ENCODE measurements at places on chromosomes 7 and 10.

GRCh38 chr7:138625849-138626230, 75.3 kb downstream of the SVOPL start:
- DNase-seq = peak; percentile 62

GRCh38 chr7:5550831-5551230, 127.2 kb upstream of the TNRC18 start:
- no peak for DNase-seq

DNA sequence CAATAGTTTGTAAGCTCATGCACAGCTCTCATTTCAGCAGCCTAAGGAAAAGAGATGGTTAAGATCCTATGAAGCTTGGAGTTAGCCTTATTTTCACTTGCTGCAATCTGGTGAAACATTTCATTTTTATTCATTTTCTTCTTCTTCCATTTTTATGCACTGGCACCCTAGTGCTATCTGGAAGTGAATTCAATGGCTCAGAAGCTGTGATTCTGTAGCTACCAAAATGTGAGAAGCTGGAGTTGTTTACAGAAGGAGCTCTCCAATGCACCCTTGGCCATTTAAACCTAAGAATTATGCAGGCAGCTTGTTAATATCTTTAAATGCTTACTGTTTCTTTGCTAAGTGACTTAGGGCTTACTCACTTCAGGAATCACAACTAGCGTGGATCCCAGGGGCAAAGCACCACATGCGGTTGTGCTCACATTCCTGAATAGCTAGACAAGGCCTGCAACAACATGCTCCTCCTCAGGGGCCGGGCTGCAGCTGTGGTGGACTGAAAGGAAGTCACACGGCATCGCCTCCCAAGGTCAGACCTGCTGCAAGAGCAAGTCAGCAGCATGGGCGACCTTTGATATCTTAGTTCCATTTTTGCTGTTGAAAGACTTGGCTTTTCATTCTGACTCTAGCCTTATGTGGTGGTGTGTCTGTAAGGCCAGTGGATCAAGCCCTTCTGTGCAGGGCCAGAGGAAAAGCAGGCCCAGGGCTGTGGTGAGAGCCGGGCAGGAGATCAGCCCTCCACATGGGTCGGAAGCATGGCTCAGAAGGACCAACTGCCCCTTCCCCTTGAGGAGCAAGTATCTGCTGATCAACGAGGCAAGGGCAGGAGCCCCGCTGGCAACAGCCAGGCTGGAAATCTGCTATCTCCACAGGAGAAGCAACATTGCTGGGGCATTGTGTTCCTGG, 91.9 kb upstream of the MBL2 start:
- no peak for DNase-seq

- DNase-seq = no peak
These were observed 59.4 kb downstream of the WAPL start for GRCh38 chr10:86461963-86462804.

DNA sequence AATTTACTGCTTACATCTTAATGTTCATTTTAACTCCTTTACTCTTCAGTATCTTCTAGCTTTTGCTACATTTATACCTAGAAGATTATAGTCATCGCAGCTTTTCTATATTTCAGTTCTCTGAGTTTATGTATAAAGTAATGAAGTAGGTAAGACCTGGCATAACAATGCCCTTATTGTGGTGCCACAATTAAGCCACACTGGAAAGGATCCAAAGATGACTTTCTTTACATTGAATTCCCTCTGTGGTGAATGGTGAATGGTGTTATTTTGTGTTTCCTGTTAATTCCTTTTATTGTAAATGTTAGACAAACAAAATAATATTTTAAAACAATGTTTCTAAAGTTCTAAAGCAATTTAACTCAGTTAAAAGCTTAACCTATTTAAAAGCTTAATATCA, 36.2 kb downstream of the SEMA3D start:
- no peak for DNase-seq
